ENCODE measurements at places on chromosomes 4 and X.

GRCh38 chr4:35689870-35690269 is 554.4 kb downstream of the ARAP2 start:
- DNase-seq, result no peak

DNA sequence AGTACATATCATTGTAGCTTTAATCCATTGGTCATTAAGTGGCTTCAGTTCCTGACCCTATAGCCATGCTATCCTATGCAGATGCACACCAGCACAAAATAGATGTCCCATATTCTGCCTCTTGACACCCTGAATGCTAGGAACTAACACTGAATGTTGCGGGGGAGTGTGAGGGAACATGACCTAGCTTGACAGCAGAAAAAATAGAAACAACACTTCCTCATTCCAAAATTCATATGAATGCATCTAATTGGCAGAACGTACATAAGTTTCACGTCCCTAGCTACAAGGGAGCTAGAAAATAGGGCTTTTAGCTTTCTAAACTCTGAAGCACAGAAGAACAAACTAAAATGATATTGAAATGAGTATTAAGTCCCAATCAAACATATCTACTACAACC is 14.4 kb upstream of the DCAF8L1 start:
- DNase-seq, result no peak

GRCh38 chr4:1763550-1764080 is 29.5 kb upstream of the FGFR3 start:
- DNase-seq, result no peak

GRCh38 chrX:98501426-98501825 is 1617.7 kb downstream of the RPA4 start:
- no peak for DNase-seq

- no peak for DNase-seq
Measured at GRCh38 chrX:142873214-142873613, 152.5 kb upstream of the SPANXN4 start.

- DNase-seq, result no peak
Measured at GRCh38 chrX:96705905-96706304, 21.3 kb downstream of the DIAPH2 start.

DNA sequence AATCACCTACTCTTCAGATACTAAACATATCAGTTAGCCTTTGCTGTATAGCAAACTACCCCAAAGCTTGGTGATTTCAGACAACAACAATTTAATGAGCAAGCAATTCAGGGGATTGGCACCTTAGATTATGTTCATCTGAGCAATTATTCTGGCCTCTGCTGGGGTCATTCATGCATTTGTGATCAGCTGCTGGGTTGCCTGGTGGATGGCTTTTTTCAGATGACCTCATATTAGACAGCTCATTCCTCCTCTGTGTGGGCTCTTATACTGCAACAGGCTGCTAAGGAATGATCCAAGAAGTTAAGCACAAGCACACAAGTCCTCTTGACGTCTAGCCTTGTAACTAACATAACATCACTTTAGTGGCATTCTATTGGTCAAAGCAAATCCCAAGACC is 153.0 kb upstream of the PPP1R2C start:
- no peak for DNase-seq

- DNase-seq, result peak; percentile 68
Measured at GRCh38 chr4:158496030-158496741, 25.5 kb upstream of the RXFP1 start.

DNA sequence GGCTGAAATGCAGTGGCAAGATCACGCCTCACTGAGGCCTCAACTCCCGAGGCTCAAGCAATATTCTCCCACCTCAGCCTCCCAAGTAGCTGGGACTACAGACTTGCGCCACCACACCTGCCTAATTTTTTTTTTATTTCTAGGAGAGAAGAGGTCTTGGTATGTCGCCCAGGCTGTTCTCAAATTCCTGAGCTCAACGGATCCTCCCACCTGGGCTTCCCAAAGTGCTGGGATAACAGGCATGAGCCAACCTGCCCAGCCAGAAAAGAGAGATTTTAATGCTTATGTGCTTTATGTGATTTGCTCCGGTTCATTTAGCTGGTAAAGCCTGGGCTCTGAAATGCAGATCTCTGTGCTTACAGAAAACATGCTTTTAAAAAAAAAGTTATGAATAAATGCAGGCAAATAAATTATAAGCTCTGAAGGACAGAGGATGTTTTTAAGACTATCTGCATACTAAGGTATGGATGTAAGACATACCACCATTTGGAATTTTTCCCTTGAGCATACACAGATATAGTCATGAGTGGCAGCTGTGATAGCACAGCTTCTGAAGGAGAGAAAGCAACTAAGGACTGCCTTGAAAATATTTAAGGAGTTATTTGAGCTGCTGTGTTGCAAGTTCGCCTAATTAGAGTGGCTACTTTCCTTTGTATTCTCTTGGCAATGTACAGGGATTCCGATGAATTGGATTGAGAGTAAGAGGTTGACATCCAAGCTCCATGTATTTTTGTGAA is 13.8 kb downstream of the GUCY1B1 start:
- DNase-seq, result no peak

GRCh38 chr4:144645102-144645630 is 790 bp upstream of the HHIP start:
- DNase-seq, result peak; percentile 19

GRCh38 chr4:54781756-54782155 is 124.0 kb downstream of the KIT start:
- DNase-seq, result no peak
